Panc1 (cell line): ENCODE measurements at places on chromosomes 12 and 14.

GRCh38 chr12:57241402-57242310 lies 9.3 kb downstream of the STAC3 start:
- DNase-seq, result no peak

GRCh38 chr12:123410041-123410412 lies 26.1 kb downstream of the KMT5A start:
- no peak for DNase-seq

DNA sequence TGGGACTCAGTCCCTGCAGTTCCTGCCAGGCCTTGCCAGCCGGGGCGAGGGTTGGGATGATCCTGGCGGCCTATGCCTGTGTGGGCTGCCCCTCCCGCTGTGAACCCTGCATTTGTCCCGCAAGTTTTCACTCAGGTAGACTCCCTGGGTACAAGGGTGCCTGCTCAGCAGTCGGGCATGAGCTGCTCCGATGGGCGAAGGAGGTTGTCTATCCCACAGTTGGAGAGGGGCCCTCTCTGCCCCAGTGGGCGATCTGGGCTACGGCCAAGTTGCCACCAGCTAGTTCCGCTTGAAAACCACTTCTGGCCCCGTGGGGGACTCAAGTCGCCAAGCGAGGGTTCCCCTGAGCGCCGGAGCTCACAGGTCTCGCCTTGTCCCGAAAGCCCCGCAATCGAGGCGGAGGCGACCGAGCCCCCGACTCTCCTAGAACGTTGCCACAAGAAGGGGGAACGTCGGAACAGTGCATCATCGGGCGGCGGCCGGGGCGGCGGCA lies 365 bp upstream of the TPI1 start:
- DNase-seq, result no peak

DNA sequence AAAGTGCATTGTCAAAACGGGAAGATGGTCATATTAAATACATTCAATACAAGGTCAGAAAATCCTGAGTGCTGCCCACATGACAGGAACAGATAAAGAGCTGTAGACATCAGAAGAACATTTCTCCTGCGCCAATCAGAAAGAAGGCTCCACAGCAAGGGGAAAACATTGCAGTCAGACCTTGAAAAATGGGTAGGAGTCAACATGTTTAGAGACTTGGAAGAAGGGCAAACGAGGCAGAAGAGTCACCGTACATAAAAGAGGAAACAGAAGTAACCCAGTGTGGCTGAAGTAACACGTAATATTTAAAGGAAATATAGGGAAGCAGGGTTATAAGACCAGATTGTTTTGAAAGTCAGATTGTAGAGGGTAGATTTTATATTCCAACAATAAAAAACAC lies 11.9 kb downstream of the SPPL3 start:
- DNase-seq, result no peak

DNA sequence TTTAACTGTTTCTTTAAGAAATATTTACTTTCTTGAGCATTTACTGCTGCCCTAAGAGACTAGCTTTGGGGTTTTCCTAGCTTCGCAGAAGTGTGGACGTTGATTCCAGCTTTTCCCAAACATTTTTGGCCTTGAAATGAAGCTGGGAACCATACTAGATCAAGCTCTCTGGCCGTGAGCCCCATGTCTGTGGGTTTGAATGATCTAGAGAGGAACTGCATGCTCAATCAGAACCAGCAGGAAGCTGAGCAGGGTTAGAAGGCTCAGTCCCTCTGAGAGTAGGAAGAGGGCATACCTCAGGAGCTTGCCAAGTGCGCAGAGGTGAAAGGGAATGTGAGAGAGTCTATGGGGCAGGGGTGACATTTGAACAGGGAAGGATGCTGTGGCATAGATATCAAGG lies 292.1 kb downstream of the CACNA1C start:
- no peak for DNase-seq

- DNase-seq, result no peak
Measured at GRCh38 chr12:51867796-51868428, 19.4 kb upstream of the FIGNL2 start.

DNA sequence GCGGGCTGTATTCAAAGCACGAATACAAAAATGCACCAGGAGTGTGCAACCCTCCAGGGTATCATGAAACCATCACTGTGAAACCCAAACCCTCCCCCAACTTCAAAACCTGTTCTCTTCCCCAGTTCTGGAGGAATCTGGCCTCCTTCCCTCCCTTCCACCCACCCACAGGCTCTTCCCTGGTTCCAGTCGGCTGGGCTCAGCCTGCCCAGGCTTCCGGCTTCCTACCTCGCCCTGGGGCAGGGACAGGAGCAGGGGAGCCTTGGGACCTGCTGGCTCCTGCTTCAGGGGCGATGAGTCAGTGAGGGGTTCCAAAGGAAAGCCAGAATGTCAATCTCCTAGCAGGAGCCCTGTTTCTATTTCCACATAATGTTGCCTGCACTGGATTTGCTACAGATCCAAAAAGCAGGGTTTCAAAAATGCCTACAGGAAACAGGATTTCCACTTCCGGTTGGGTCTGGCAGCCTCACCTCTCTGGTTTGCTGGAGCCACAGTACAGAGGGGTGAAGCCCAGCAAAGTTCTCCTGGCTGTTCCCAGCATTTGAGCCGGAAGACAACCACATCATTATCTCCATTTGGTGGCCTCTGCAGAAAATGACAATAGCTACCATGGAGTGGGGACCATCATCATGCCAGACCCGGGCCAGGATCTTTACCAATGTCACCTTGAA lies 278.3 kb downstream of the DPF3 start:
- no peak for DNase-seq

DNA sequence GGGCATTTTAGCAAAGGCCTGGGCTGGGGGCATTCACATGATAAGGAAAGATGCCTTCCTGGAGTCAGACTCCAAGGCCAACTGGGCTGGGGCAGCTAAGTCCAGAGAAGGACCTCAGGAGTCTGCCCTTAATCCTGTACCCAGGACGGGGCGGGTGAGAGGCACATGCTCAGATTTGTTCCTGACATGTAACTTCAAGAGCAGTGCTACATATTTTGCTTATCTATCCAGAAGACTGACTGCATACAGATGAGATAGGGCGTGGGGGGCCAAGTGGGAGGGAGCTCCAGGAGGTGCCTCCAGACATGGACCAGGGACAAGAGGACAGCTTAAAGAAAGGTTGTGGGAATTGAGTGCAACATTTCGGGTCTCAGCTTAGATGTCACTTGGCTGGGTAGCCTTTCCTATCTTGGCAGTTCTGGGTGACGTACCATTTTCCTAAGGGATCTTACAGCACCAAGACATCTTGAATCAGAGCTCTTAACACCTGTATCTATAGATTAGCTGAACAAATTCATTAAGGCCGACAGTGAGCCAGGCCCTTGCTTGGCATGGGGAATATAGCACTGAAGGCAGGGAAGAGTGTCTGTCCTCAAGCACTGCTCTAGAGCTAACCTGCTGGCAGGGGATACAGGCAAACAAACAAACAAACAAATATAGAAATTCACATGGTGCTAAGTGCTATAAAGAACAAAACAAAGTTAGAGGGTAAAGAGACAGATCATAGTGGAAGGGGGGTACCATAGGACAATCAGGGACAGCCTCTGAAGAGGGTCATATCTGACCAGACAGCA lies 61.2 kb downstream of the PTPN21 start:
- DNase-seq, result no peak

DNA sequence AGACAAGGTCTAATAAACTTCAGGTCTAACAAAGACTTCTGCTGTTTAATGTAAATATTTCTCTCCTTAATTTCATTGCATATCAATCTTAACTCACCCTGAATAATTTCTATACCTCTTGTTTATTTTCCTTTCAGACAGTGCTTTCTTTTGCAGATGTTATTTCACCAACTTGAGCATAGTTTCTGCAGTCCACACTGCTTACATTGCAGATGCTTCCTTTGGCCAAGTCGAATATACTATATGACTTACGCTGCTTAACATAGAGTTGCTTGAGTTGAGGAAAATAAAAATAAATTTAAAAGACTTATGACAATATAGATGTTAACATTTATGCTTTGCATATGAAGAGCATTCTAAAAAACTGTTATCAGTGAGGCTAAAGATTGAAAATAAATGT lies 217.7 kb downstream of the PTPRO start:
- no peak for DNase-seq

DNA sequence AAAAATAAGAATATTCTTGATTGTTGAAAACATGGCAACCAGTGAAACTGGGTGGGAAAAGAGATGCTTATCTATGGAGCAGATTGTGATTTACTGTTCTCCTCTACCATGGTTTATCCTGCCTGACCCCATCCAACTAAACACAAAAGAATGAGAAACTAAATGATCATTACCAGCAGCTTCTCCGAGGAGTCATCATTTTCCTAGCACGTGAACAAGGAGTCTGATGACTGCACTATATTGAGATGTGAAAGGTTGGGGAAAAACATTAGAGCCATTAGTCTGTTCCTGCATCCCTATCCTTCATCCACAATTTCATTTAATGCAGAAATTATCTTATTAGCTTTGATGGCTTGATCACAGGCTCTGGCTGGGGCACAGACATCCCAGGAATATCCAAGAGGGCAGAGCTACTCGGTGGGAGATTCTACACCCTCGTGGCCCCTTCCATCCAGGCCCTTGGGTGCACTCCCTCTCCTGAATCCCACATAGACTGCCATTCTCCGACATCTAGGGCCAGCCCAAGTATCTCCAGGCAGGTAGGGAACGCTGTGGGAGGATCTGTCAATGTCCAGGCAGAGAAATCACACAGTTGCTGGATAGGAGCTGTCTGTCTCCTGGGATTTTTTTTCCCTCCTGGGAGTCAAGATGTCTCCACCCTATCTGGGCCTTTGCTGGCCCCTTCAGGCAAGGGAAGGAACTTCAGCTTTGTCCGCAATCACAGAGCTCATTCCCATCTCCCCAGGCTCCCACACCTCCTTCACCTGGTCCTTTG lies 43.3 kb upstream of the DHRS4 start:
- DNase-seq, result peak; percentile 27

DNA sequence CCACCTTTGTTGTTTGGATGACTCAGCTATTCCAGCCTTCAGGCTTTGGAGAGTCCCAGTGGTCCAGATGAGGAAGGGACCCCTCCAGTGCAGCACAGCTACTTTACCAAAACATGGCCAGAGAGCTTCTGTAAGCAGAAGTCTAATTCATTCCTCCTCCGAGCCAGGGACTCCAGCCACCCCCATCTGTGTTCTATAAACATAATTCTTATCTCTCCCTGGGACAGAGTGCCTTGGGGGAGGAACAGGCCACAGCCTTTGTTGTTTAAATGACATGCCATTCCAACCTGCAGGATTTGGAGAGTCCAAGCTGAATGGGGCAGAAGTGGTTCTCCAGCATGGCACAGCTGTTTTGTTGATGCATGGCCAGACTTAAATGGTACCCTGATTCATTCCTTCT lies 994.0 kb downstream of the TRHDE start:
- no peak for DNase-seq

DNA sequence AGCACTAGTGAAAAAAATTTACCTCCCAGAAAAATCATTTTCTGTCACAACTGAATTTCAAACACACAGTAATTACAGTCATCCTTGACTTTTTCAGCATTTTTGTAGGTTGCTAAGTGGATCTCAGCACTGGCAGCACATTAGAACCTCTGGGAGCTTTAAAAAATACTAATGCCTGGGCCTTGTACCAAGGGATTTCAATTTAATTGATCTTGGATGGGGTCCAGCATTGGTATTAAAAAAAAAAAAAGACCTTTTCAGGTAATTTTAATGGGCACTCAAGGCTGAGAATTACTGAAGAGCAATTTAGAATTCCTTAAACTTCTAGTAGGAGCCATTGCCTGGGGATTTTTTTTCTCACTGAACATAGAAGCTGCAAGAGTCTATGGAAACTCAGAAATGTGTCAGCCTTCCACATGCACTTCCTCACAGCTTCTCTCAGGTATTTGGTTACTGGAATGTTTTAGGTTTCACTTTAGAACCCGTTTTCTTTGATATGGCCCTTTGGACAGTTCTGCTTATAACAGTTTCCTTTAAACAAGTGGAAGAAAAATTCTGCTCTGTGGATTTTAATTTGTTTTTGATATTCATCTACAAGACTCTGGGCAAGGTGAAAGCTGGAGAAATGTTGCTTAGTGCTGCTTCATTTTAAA lies 88.5 kb upstream of the DACT1 start:
- DNase-seq, result no peak
